ENCODE measurements at places on chromosomes 5 and 9.

DNA sequence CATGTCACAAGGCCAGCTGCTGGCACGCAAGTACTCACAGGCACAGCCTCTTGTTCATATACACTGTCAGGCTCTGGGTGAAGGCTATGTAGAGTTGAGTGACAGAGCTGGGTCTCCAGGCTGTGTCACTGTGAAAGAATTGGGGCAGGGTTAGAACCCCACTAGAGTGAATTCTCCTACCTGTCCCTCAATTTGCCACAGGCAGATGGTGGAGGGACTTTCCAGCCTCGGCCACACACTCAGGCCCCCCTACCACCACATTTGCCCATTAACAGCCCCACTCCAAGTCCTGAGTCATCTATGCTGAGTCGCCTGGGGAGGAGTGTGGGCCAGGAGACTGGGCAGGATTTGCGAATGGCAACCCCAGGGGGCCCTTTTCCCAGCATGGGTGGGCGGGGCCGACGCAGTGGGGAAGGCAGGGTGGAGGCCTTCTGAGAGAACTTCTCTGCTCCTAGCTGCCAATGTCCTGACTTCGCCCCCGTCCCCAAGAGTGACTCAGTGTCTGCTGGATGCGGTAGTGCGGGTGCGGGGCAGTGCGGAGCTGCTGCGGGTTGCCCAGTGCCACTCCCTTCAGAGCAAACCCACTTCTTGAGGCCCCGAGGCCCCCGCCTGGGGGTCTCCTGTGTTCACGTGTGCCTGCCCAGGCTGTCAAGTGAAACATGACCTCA lies 50.3 kb upstream of the PSD2 start:
- DNase-seq = no peak

GRCh38 chr5:123785162-123786071 lies 273.4 kb downstream of the CSNK1G3 start:
- DNase-seq = no peak

- no peak for DNase-seq
Measured at GRCh38 chr9:127096208-127096607, 26.2 kb downstream of the ANGPTL2 start.

- DNase-seq = no peak
Measured at GRCh38 chr5:76838481-76839261, 11.1 kb upstream of the S100Z start.

GRCh38 chr9:93825348-93826115 lies 129.6 kb downstream of the BARX1 start:
- no peak for DNase-seq

GRCh38 chr5:123813264-123813663 lies 301.3 kb downstream of the CSNK1G3 start:
- no peak for DNase-seq
